ENCODE measurements at places on chromosomes 2 and 18. TPM values are rescaled to one million over a fixed set of nuclear protein-coding genes. Genes with fewer than 3 reads are reported as not detected.

DNA sequence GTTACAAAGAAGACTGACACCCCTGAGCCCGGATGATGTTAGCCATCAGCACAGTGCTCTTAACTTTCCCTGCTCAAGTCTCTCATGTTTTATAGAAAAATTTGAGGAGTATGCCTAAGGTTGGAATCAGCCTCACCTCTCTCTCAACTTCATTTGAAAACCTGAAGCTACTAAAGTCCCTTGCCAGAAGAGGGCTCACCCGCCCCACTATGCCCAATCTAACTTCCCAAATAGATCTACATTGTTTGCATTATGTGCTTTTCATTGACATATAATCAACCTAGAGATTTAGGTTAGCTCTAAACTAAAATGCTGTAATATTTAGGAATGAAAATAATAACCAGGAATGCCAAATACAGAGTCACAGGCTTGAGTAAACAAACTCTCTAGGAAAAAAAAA is 305.4 kb downstream of the NCKAP5 start:
- no peak for DNase-seq

GRCh38 chr2:118808429-118808809 is 39.0 kb downstream of the EN1 start:
- no peak for DNase-seq

- DNase-seq = no peak
These were observed 807 bp upstream of the CREB1 start for GRCh38 chr2:207528980-207529329.

DNA sequence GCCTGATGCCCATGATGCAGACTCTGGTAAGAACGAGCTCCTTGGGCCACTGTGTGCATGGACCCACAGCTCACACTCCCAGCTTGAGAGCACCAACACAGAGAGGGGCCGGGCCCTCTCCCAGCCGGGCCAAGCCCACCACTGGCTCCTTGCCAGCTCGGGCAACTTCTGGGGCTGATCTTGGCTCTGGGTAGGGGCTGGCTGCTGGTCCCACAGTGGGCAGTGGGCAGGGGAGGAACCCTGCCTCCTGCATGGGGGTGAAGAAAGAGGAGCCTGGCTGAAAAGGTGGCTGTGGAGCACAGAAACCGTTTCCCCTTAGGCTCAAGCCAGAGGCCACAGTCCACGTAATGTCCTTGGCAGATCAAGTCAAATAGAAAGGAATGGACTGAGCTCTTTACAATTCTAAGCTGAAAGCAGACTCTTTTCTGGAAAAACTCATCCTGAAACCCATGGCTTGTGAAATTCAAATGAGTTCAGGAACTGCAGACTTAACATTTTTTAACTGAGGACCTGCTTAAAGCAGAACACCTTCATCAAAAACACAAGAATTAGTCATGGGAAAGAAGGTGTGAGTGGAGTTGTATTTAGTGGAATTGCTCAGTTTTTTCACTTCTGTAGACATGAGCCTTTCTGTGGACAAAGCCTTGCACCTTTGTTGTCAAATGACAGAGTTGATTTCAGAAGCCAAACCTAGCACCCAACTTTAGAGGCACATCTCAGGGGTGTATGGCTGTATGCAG is 104.9 kb downstream of the STPG4 start:
- DNase-seq = no peak

DPYSL5 gene
- total RNA-seq = not detected

ASB18 gene
- not detected for total RNA-seq

EVX2 gene
- total RNA-seq = not detected

HOXD4 gene
- 11.6 TPM for total RNA-seq

NBAS gene
- 43.4 TPM for total RNA-seq

ERMN gene
- total RNA-seq = not detected

Data from ovary (tissue), 10 donors.